Activated CD4-positive, alpha-beta T cell treated with anti-CD3 and anti-CD28 coated beads, Interleukin-2, amount 10 ng/mL, durations not matched to agents 7 days and 5 days (primary cell): ENCODE measurements at places on chromosomes 2 and 18. TPM values are rescaled to one million over a fixed set of nuclear protein-coding genes. Genes with fewer than 3 reads are reported as not detected.
A peak's percentile ranks its signal among the peaks of the same experiment; 100 is the strongest.

Gene ANTXR1
- 0.05 TPM for total RNA-seq

Gene RNU2-63P
- 1.9 TPM for total RNA-seq

Gene COBLL1
- not detected for total RNA-seq

Gene UCN
- total RNA-seq, result 2.3 TPM

Gene CHRNG
- total RNA-seq, result not detected

Gene DNAJC5G
- total RNA-seq, result not detected

Gene NTSR2
- not detected for total RNA-seq

GRCh38 chr18:8381821-8382459 is 227.3 kb upstream of the RAB12 start:
- no peak for DNase-seq

- no peak for DNase-seq
Observed at GRCh38 chr2:9650119-9650821, 19.5 kb upstream of the YWHAQ start.

DNA sequence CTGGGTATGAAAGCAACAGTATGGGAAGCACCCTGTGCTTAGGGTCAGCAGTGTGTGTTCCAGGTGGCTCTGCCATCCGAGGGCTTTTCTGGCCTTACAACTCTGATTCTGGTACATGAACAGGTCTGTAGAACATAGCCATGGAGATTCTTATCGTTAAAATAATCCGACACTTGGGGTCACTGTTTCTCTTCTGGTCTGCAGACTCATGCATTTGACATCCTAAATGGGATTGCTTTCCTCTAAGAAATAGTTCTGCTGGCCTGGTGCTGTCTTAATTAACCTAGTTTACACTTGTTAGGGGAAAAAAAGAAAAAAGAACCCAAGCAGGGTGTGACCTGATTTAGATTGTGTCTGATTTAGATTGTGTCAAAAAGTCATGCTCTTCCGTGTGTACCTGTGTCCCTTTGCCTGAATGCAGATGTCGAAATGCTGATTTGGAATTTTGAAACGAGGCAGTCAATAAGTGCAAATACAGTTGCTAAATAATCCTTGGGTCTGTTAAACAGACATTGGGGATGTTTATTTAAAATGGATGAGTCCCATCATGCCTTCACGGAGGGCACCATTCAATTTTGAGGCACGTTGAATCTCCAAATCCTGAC is 59.6 kb downstream of the TRPM8 start:
- peak; percentile 56 for DNase-seq

GRCh38 chr2:148998165-148998830 is 40.2 kb upstream of the LYPD6B start:
- no peak for DNase-seq

DNA sequence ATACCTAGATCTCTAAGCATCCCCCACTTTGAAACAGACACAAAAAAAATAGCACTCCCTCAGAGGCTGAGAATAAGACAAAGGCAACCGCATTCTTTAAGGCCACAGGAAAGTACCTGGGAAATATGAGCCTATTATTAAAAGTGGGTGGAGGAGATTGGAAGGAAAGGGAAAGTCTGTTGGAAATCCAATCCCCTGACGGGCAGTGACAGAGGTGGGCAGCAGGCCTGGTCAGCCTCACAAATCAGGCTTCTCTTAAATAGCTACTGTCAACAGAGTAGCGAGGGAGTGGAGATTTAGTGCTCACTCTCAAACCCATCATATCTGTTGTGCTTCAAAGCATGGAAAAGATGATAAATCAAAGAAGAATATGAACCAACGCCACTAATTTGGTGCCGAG is 324.4 kb downstream of the ALK start:
- DNase-seq, result no peak

GRCh38 chr18:35377875-35378573 is 887 bp upstream of the ZNF396 start:
- DNase-seq, result no peak

DNA sequence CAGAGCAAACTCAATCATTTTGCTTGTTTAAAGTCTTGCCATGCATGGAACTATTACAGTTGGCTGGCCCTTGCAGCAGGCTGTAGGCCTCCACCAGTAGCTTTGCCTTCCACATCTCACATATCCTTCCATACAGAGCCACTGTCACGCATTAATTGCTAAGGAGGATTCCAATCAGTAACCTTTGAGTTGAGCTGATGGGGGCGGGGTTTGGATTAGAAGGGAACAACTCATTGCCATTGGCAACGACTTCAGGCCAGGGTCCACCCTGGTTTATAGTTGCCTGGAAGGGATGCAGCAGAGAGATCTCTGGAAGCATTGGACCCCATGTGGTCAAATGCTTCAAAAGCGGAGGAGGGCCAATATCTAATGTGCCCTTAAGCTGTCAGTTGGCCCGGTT is 63.3 kb upstream of the TTC39C start:
- DNase-seq, result no peak

DNA sequence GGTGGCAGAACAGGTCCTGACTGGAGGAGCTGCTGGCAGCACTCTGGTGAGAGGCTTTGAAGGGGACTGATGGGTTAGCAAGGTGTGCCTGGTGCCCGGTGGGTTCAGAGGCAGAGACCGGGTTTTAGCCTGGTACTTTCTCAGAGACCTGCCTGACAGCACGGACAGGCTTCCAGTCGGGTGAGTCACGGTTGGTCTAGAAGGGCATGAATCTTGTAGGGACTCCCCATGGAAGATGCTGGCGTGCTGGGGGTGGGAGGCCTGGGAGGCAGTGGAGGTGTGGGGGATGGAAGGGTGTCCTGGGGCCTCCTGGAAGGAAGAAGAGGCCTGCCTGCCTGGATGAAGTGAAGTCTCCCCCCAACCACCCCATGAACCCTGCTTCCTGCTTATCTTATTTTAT is 52.6 kb downstream of the ACKR3 start:
- no peak for DNase-seq

DNA sequence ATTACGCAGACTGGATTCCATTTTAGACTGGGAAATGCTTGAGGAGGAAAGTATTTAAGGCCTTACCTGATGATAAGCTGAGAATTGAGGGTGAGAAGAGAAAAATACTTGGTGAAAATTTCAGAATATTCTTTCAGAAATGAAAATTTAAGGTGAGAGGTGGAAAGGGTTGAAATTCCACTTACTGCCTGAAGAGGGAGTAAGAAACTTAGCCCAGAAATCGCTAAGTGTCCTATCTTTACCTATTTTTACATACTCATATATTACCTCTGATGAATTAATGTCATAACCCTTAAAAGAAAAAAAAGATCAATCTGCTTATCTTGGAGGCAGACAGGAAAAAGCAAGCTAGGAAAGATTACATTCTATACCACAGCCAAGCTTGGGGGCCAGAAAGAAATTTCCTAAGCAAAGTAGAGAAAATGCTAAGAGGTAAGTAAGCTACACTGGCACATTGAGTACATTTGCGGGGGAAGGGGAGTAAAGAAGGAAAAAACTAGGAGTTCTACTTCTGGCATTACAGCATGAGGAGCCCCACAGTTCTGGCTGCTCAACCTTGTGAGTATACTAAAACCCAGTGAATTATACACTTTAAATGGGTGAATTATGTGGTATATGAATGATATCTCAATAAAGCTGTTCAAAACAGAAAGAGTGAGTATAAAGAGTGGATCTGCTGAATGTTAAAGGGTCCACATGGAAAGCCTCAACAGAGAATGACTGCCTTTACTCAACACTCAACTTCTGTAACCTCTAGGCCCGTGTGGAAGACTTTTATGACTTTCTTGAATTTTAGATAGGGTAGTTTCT is 33.8 kb downstream of the SMC6 start:
- no peak for DNase-seq

DNA sequence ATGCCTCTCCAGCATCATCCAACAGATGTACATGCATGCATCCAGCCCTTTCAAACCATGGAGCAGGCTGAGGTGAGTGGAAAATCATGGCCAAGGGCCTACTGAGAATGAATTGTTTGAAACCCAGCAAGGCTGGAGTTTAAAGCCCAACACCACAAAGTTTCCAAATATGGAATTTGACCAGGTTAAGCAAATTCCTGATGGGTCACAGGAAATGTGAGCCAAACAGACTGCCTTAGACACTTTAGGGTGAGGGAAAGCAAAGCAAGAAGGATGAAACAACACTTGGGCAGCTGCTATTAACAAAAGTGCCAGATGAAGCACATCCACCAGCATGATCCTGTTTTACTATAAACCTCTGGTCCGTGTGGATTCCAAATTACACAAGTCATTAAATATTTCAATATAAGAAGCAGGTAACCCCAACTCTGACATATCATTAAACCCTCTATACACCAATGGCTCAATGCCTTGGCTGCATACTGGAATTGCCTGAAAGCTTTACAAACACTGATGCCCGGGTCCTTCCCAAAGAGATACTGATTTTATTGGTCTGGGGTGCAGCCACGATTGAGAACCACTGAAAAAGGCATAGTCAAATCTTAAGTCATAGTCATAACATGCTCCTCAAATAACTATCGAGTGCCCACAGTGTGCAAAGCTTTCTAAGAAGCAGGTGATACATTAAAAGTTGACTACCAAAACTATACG is 9.1 kb downstream of the KLF7 start:
- DNase-seq, result no peak

DNA sequence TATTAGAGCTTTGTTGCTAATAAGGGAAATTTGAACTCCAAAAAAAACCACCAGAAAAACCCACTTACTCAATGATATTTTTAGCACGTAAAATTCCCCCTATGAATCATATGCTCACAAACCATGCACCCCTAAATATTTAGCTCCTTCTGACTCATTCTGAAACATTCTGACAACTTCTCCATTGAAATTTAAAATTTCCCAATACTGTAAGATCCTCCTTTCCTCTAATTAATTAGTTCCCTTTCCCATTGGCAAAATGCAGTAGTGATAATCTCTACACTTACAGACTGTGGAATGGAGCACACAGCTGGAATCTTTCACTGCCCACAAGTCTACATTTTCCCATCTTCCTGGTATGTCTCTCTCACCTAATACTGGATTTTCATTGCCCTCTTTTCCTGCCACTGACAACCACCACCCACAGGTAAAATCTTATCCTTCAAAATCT is 215.8 kb upstream of the ACVR2A start:
- no peak for DNase-seq

DNA sequence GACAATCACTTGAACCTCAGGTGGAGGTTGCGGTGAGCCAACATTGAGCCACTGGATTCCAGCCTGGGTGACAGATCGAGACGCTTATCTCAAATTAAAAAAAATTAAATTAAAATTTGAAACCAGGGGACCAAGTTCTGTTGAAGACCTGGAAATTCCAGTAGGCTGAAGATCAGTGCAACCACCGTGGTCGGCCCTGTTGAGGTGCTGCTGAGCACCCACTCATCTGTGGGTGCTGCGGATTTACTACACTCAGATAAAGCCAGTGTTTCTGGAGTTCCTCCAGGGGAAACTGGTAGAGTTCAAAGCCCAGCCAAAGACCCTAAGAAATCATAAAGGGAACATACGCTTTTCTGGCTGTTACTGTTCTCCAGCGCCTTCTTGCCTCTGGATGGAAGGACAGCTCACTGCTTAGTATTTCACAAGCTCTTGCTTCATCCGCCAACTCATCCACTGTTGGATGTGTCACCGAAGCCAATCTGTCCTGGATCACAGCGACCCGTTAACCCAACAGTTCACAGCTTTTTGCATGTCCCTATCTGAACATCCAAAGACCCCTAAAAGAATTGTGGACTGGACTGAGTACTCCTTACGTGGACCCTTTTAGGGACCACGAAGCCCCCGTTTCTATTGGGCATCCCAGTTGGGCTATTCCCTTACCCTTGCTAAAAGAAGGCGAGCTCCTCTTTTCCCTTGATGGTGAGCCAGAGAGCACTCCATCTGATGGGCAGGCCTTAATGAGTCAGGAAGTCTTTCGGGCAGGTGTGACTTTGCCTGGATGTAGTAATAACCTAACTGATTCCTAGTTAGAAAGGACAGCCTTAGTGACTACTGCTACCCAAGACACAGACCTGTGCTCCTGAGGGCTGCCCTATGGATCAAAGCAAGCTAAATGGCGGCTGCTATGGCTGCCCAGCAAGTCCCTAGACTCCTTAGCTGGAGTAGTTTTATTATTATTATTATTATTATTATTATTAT is 6.0 kb upstream of the ALPP start:
- DNase-seq, result no peak

- DNase-seq, result no peak
Observed at GRCh38 chr2:238438856-238439849, 12.4 kb downstream of the ASB1 start.

GRCh38 chr18:56568986-56569385 is 69.4 kb downstream of the TXNL1 start:
- no peak for DNase-seq

DNA sequence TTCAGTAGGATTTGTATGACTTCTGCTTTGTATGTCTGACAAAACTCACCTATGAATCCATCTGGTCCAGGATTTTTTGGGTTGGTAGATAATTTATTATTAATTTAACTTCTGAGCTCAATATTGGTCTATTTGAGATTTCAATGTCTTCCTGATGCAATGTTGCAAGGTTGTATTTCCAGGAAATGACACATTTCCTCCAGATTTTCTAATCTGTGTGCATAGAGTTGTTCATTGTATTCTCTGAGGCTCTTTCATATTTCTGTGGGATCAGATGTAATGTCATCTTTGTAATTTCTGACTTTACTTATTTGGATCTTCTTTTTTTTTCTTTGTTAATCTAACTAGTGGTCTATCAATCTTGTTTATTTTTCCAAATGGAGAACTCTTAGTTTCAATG is 584.7 kb upstream of the SETBP1 start:
- no peak for DNase-seq

- no peak for DNase-seq
Observed at GRCh38 chr18:12907258-12907925, 23.4 kb upstream of the PTPN2 start.

DNA sequence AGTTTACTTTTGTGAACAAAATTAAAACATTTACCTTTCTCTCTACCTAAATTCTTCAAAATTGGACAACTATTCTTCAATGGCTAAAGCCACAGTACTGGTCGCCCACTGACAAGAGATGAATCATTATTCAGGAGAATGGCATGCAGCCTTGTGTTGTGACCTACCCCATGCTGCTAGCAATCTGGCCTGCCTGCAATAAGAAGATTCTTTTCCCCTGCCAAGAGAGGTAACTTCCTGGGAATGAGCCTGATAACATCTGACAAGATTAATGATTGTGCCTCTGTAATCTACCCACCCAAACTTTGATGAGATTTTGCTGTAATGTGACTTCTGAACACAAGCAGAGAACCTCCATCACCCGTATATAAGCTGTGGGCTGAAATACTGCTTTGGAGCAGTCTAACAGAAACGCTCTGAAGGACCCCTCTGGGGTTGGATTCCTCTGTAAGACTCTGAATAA is 47.0 kb upstream of the ST3GAL5 start:
- DNase-seq, result no peak

DNA sequence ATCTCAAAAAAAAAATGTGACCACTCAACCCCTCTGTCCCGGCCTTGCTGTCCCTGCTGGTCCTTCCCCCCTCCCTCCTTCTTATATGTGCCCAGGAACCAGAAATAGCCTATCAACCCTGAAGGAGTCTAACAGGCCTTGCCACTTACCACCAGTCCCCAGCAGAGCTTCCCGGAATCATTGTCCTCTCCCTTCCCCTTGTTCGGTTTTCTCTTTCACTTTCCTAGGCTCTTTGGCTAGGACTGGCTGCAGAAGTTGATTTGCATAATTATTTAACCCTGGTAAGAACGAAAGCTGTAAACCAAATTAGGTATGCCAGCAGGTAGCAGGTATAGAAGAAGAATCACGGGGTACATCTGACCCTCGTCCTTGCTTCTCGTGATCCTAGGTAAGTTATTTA is 72.6 kb upstream of the ZNF532 start:
- DNase-seq, result no peak
